ENCODE measurements at places on chromosomes 1 and 21.

DNA sequence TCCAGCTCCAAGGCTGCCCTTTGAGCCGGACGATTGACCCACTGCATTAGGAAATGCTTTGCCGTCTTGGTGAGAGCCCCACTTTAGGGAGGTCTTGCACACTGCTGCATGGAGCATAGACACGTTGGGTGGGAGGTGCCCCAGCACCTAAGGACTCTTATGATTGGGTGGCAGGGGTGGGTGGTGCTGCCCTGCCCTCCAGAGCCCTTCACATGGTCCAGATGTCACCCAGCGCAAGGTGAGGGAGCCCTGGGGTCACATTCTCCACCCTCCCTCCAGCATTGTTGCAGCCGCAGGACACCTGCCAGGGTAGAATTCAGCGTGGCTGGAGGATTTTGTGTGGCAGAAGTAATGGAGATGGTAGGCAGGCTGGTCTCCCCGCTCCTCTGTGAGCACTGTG, 137.4 kb upstream of the COL6A1 start:
- DNase-seq = no peak

DNA sequence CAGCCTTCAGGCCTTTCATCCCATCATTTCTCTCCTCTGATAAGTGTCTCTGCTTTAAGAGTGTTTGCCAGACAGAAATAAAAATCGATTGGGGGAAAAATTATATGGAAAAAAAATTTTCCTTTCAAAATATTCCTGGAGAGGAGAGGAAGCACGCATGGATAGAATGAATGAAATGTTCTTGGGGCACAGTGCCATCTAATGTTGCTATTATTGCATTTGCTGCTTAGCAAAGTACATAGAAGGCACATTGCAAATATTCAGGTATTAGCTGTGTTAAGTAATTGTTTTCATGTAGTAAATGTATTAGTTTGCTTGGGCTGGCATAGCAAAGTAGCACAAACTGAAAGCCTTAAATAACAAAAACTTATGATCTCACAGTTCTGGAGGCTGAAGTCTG, 18.1 kb downstream of the B3GALT5 start:
- DNase-seq = no peak

GRCh38 chr1:88701275-88701674, 17.2 kb downstream of the PKN2 start:
- DNase-seq = no peak

- DNase-seq = no peak
Observed at GRCh38 chr1:3156936-3157335, 87.9 kb downstream of the PRDM16 start.

DNA sequence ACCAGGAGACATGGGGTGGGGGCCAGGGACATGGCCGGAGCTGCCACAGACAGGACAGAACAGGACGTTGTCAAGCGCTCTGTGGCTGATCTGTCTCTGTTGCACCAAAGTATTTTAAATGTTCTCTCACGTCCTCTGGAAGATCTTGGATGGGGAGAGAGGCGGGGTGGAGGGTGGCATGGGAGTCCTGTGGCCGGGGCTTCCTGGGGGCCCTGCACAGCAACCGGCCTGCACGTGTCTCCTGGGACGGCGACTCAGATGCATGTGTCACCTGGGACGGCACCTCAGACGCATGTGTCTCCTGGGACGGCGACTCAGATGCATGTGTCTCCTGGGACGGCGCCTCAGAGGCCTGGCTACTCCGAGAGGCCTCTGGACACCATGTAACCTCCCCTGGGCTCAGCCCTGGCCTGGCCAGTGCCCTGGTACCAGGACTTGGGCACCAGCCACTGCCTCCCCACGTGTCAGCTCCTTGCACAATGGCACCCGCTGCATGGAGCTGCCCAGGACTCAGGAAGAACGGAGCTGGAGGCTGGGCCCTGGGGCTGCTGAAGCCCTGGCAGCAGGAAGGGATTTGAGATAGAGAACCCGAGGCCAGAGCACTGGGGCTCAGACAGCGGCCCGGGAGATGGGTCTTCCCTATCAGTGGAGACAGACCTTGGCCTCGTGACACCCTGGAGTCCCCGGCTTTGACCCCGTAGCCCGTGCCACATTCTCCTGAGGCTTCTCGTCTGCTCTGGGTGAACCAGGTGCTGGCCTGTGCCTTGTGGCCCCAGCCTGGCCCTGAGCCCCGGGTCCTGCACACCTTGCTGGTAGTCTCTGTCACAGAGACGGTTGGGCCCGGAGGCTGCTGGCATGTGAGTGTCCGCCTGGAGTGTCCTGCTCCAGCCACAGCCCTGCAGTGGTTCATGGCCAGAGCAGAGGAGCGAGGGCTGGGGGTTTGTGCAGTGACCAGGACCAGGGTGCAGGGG, 14.7 kb upstream of the SLC19A1 start:
- no peak for DNase-seq

- DNase-seq = peak; percentile 78
Observed at GRCh38 chr1:26145041-26145959, 13.6 kb upstream of the FAM110D start.

DNA sequence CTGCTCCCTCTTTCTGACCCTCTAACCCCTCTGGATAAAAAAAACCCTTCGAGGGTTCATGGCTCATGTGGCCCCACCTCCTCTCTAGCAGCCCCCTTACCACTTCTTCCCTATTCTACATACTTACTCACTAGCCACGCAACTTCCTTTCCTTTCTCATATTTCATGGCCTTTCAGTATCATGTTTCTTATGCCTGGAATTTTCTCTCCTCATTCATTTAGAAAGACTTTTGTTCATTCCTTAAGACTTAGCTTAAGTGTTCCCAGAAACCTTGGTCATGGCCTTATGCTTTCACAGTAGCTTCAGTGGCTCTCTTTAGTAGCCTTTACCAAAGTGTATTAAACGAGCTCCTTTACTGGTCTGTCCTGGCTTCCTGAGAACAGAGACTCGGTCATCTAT, 6.1 kb downstream of the ACP6 start:
- no peak for DNase-seq
